Keratinocyte (primary cell): ENCODE measurements at places on chromosomes 3 and 15. TPM values are rescaled to one million over a fixed set of nuclear protein-coding genes. Genes with fewer than 3 reads are reported as not detected.

CHST2 gene
- polyA plus RNA-seq: 1.6 to 3.5 TPM (median 1.8 TPM) in 3 replicates

AGBL1 gene
- not detected in 3 replicates for polyA plus RNA-seq

C3orf70 gene
- 0.01 TPM in 1 of 3 replicates, not detected in the others for polyA plus RNA-seq

CD86 gene
- 2.9 to 6.9 TPM (median 6.1 TPM) in 3 replicates for polyA plus RNA-seq

CCK gene
- polyA plus RNA-seq: 5.7 to 8.2 TPM (median 7.2 TPM) in 3 replicates

LOXL1 gene
- polyA plus RNA-seq: 8.8 to 14.8 TPM (median 9.2 TPM) in 3 replicates

IQCF5 gene
- not detected in 3 replicates for polyA plus RNA-seq
